ENCODE measurements at places on chromosomes 5 and 9. TPM values are rescaled to one million over a fixed set of nuclear protein-coding genes. Genes with fewer than 3 reads are reported as not detected.

DDX4 gene
- total RNA-seq = not detected

PCDHA1 gene
- not detected for total RNA-seq

GNAQ gene
- 27.7 TPM for total RNA-seq

GFI1B gene
- not detected for total RNA-seq

FBXO4 gene
- 6.1 TPM for total RNA-seq

ADRB2 gene
- 13.3 TPM for total RNA-seq

BHMT2 gene
- total RNA-seq = 1.6 TPM

GTF3C5 gene
- 56.6 TPM for total RNA-seq

PALM2AKAP2 gene
- total RNA-seq = 0.05 TPM

NRARP gene
- total RNA-seq = 35.8 TPM

BSPRY gene
- not detected for total RNA-seq

RANBP17 gene
- 2.9 TPM for total RNA-seq

SMIM32 gene
- not detected for total RNA-seq

C1QTNF2 gene
- 0.20 TPM for total RNA-seq

SVEP1 gene
- total RNA-seq = not detected

CCDC187 gene
- not detected for total RNA-seq

EIF4E1B gene
- total RNA-seq = not detected

MSMP gene
- total RNA-seq = 1.0 TPM

FGF1 gene
- not detected for total RNA-seq

SLC6A3 gene
- total RNA-seq = not detected

CCNO gene
- total RNA-seq = 0.13 TPM

ADAMTS19 gene
- total RNA-seq = not detected

CCNI2 gene
- total RNA-seq = 0.25 TPM

ZBED3 gene
- total RNA-seq = 4.7 TPM

RBM27 gene
- 11.6 TPM for total RNA-seq

CER1 gene
- total RNA-seq = not detected

IRGM gene
- not detected for total RNA-seq

OSMR gene
- 7.3 TPM for total RNA-seq

SLC1A1 gene
- total RNA-seq = 12.4 TPM

CCDC192 gene
- total RNA-seq = not detected

DAB2IP gene
- total RNA-seq = 25.3 TPM

TIMD4 gene
- total RNA-seq = not detected

EFCAB9 gene
- not detected for total RNA-seq

PCDHA9 gene
- 0.13 TPM for total RNA-seq

NPR3 gene
- total RNA-seq = 0.05 TPM

SLC34A3 gene
- not detected for total RNA-seq

THBS4 gene
- total RNA-seq = not detected

SLC25A51 gene
- 37.7 TPM for total RNA-seq

KIF4B gene
- total RNA-seq = under 0.01 TPM

LYRM7 gene
- 4.7 TPM for total RNA-seq

ESM1 gene
- 463 TPM for total RNA-seq

CDC20B gene
- total RNA-seq = not detected

EXOC3 gene
- total RNA-seq = 27.7 TPM

ANKDD1B gene
- not detected for total RNA-seq

ZNF618 gene
- 14.4 TPM for total RNA-seq

BICD2 gene
- 43.3 TPM for total RNA-seq

ACOT12 gene
- total RNA-seq = not detected

BHMT gene
- total RNA-seq = not detected

SCGB3A2 gene
- not detected for total RNA-seq

LTC4S gene
- total RNA-seq = not detected

PCDH12 gene
- total RNA-seq = 17.1 TPM

CDH9 gene
- not detected for total RNA-seq

PCAT7 gene
- total RNA-seq = not detected

Measured in mammary microvascular endothelial cell (primary cell).